ENCODE measurements at places on chromosomes 13 and 19.
A peak's percentile ranks its signal among the peaks of the same experiment; 100 is the strongest.

DNA sequence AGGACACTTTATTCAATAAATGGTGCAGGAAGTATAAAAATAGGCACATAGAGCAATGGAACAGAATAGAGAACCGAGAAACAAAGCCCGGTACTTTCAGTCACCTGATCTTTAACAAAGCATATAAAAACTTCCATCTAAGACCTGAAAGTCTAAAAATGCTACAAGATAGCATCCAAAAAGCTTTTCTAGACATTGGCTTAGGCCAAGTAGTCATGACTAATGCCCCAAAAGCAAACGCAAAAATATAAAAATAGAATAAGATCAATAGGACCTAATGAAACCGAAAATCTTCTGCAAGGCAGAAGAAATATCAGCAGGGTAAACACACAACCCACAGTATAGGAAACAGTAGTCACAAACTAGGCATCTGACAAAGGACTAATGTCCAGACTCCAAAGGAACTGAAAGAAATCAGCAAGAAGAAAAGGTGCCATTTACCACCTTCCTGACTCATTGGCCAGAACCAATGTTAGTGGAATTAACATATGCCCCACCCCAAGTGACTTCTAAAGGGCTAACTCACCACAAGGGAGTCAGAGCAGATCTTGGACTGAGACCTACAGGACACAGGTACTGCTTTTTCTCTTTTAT is 40.8 kb upstream of the CEACAM21 start:
- no peak for DNase-seq

GRCh38 chr19:42060117-42060516 is 9.9 kb downstream of the GRIK5 start:
- no peak for DNase-seq

GRCh38 chr13:66491251-66491650 is 738.9 kb downstream of the PCDH9 start:
- DNase-seq: no peak

- DNase-seq: peak; percentile 87
These were observed 19.0 kb upstream of the GPI start for GRCh38 chr19:34345947-34346351.

DNA sequence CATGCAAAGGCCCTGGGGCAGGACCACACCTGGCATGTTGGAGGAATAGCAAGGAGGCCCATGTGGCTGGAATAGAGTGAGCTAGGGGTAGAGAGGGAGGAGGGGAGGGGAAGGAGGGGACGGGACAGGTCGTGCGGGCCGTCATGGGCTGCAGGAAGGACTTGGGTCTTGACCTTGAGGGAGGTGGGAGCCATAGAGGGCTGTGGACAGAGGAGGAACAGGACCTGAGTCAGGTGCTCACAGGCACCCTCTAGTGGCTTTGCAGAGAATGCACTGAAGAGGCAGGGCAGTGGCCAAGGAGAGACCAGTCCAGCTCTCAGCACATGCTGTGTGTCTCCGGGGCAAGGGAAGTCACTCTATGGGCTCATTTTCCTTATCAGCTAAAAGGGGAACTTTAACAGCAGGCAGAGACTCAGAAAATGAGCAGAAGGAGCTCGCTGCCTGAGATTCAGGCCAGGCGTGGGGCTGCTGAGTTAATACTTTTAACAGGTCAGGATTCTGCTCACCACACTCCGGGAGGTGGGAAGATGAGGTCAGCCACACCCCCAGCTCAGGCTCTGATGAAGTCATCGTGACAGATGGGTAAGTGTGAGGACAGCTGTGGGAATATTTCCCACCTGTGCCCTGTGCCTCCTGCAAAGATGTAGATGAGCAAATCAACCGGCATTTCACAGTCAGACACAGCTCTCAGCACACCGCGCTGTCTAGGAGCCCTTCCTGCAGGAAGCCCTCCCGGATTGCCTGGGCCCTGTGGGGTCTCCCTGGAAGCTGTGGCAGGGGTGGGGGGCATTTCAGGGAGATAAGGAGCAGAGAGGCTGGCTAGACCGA is 6.0 kb upstream of the TNFAIP8L1 start:
- DNase-seq: peak; percentile 65

- DNase-seq: no peak
These were observed 2878.3 kb upstream of the PCDH20 start for GRCh38 chr13:64293923-64294322.

GRCh38 chr13:85282876-85283275 is 516.3 kb downstream of the SLITRK6 start:
- DNase-seq: no peak

DNA sequence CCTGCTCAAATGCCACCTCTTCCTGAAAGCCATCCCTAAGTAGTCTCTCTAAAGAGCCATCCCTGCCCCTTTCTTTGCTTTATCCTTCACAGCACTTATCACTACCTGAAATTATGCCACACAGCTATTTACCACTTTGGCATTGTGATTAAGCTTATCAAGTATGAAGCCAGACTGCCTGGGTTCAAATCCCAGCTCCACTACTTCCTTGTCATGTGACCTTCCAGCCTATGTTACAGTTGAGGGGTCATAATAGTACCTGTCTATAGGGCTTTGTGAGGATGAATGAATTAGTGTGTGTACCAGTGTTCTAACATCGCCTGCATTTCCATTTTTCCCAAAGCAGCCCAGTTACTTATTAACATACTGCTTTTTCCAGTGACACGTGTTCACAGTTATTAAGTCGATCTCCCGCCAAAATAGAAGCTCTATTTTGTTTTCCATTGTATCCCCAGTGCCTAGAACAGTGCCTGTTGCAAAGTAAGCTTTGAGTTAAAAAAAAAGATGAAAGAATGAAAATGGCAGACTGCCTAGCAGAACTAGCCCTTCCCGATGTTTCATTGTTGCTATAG is 32.8 kb downstream of the ZSWIM9 start:
- no peak for DNase-seq

DNA sequence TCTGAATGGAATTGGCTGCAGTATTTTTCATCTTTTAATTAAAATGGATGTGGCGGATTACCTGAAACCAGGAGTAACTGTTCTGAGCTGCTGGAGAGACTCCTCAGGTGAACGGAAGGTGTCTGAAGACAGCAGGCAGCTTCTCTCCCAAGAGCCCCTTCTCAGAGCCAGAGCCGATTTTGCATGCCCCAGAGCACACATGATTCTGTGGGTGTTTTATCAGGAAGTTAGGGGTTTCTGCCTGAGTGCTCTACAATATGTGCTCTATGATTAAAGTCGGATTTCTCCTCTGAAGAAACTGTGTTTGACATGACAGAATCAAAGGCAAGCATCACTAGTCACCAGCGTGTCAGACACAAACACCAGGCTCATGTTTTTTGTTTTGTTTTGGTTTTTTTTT is 60.7 kb upstream of the MCF2L start:
- DNase-seq: no peak

DNA sequence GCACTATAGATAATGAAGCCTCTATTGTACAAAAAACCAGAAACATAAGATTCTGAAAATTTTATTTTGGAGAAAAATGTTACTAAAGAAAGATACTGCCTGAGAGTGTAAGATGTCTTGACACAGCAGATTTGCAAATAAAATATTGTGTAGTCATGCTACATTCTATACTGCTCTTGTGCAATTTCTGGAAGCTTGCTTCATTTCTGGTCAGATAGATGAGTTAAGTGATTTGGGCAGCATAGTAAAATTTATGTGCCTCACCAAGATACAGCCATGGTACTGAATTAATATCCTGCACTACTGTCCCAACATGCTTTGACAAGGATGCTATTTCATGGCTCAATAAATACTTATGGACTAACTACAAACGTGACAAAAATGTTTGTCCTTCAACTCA is 55.1 kb upstream of the STARD13 start:
- peak; percentile 21 for DNase-seq

- DNase-seq: no peak
These were observed 85.1 kb downstream of the KATNAL1 start for GRCh38 chr13:30222254-30222653.

DNA sequence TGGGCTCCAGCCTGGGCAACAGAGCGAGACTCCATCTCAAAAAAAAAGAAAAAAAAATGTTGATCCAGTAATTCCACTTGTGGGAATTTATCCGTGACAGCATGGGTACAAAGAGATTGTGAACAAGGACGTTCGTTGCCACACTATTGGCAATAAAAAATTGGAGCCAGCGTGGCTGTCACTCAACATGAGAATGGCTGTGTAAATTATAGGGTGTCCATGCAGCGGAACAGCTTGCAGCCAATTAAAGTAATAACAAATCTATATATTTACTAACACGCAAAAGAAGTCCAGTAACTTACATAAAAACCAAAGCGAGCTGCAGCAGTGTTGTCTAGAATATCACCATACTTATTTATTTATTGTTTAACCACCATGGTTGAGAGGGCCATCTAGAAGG is 19.3 kb downstream of the DPF1 start:
- DNase-seq: no peak

GRCh38 chr13:51222686-51223559 is 725 bp downstream of the FAM124A start:
- DNase-seq: no peak

DNA sequence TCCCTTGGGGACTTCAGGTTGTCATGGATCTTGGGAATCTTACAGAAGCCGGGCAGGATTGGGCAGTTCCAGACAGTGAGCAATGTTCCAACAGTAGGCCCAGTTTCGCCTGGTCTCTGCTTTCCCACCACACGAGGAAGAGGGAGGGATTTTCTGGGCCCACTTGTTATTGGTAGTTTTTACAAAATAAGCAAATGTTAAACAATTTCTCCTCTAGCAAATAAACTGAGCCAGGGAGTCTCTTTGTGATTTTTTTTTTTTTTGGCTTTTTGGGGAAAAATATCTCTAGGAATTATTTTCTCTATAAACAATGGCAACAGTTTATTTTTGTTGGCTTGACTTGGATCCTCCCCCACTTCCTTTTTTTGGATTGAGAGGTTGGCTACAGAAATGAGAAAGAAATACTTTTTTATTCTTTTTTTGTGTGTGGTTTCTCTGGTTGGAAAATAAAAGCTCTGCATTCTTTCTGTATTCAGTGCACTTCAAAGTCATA is 89.3 kb downstream of the TM9SF2 start:
- DNase-seq: peak; percentile 9

GRCh38 chr19:12295191-12295590 is 508 bp upstream of the ZNF44 start:
- no peak for DNase-seq

DNA sequence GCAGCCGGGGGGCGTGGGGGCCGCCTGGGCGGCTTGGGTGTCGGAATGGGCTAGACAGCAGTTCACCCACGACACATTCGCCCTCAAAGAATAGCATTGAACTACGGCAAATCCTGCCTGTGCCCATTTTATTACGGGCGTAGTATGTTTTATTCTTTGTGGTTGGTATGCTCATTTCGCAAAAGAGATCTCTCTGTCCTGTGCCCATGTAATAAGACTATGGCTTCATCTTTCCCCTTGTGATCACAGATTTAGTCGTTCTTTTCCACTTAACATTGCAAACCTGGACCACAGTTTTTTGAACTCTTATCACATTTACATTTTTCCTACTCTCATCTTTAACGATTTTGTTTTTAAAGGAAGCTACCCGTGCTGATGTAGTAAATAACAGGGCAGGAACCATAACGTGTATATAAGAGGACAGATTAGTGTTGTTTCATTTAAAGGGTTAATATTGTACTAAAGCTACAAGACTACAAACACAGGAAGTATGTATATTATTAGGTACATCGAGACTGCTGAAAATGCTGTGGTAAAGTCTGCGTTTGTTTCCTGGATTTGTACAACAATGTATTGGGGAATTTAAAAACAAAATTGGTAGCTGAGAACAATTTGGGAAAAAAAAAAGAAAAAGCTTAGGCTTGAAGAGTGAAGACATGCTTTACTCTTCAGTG is 3.2 kb upstream of the MYCBP2 start:
- DNase-seq: no peak

- no peak for DNase-seq
These were observed 362.1 kb downstream of the EFNB2 start for GRCh38 chr13:106173346-106173745.

DNA sequence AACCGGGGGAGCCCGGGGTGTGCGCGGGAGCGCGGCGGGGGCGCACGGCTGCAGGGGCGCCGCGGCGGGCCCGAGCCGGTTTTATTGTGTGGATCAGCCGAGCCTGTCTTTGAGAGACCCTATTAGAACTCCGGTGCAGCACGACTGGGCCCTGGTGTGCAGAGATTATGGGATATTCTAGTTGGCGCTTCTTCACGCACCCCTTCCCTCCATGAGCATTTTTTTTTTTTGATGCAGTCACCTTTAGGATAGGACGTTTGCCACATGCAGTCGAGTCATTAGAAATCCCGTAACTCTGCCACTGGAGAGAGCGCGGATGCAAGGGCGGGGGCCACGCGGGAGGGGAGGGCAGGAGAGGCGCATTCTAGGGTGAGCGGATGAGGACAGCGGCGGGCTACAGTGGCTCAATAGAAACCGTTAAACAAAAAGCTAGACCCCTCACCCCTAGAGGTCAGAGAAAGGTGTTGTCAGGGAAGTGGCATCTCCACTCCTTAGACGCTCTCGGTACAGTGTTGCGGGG is 3.7 kb downstream of the FGF9 start:
- no peak for DNase-seq

DNA sequence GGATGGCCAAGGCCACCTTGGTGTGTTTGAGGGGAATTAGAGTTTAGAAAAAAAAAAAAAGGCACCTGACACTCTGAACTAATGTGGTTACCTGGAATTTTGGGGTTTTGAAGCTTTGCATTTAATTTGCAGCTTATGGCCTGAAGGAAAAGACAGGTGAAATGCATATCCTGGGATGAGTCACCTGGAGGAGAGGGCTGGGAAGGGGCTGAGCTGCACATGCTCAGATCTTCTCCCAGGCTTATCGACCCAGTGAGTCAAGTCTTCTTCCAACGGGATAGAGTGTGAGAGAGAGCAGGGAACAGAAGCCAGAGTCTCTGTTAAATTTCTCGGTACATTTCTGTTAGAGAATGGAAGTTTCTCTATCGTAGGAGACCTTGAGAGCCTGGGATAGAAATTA is 29.7 kb upstream of the ALOX5AP start:
- no peak for DNase-seq

DNA sequence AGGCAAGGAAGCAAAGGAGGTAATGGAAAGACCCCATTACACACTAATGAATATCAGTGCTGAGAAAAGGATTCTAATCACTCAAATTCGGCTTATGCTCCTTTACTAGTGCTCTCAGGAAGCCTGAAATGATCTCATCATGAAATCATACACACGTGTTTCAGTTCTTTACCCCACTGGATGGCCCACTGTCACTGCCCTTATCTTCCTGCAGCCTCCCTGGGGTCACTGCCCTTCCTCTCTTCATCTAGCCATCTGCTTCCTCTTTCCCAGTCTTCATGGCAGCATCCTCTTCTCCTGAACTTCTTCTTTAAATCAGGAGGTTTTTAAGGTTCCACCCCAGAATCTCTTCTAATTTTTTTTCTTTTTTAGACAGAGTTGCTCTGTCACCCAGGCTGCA is 27.9 kb upstream of the EEF1AKMT1 start:
- no peak for DNase-seq

- peak; percentile 86 for DNase-seq
These were observed 327.8 kb downstream of the SUCLA2 start for GRCh38 chr13:47673009-47673850.

- DNase-seq: no peak
These were observed 2.7 kb downstream of the DACH1 start for GRCh38 chr13:71864094-71864985.

- no peak for DNase-seq
These were observed 13.6 kb downstream of the NFILZ start for GRCh38 chr19:8643860-8644653.

GRCh38 chr13:46295491-46296114 is 83.9 kb downstream of the LRRC63 start:
- no peak for DNase-seq

GRCh38 chr13:108795841-108796240 is 166.4 kb downstream of the MYO16 start:
- no peak for DNase-seq

Measured in AG08395 (cell line).